ENCODE measurements at places on chromosomes 12 and 14. TPM values are rescaled to one million over a fixed set of nuclear protein-coding genes. Genes with fewer than 3 reads are reported as not detected.

Gene DAAM1
- 21.3 TPM for total RNA-seq

Gene SLC10A1
- total RNA-seq: not detected

Gene BAG5
- total RNA-seq: 29.6 TPM

Gene DDN
- 0.48 TPM for total RNA-seq

Gene KLHL33
- total RNA-seq: 0.22 TPM

Gene C12orf54
- total RNA-seq: not detected

Gene PAX9
- not detected for total RNA-seq

Gene SETD1B
- total RNA-seq: 27.1 TPM

Gene MAP3K9
- 13.7 TPM for total RNA-seq

- no peak for DNase-seq
Measured at GRCh38 chr12:21725731-21726130, 48.8 kb downstream of the KCNJ8 start.

- no peak for DNase-seq
Measured at GRCh38 chr14:55070981-55071411, 19.5 kb downstream of the MAPK1IP1L start.

DNA sequence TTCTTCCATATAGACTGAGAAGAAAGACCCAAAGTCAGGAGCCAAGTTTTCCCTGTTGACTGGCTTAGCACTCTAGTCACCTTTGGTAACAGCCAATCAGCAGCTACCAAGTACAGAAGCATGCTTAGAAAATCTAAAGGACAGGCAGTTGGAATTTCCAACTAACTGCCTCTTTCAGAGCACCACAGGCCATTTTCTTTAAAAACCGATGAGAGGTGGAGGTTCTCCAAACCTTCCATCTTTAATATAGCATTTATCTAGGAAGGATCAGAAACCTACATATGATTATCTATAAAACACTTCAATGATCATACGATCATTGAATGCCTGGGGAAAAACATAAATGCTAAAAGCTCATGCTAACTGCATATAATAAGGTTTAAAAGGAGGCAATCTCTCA is at the start of gene CATSPERB:
TSS of gene CATSPERB (minus strand) at position 101 of the 400 bp plus-strand sequence. CDS start 2,607 bp downstream, outside the sequence.
- no peak for DNase-seq

GRCh38 chr12:118055865-118056773 is 4.9 kb downstream of the WSB2 start:
- no peak for DNase-seq

- no peak for DNase-seq
Measured at GRCh38 chr14:68986926-68987652, 8.0 kb upstream of the ACTN1 start.

- peak; percentile 53 for DNase-seq
Measured at GRCh38 chr14:91363776-91364523, 53.7 kb downstream of the CCDC88C start.

DNA sequence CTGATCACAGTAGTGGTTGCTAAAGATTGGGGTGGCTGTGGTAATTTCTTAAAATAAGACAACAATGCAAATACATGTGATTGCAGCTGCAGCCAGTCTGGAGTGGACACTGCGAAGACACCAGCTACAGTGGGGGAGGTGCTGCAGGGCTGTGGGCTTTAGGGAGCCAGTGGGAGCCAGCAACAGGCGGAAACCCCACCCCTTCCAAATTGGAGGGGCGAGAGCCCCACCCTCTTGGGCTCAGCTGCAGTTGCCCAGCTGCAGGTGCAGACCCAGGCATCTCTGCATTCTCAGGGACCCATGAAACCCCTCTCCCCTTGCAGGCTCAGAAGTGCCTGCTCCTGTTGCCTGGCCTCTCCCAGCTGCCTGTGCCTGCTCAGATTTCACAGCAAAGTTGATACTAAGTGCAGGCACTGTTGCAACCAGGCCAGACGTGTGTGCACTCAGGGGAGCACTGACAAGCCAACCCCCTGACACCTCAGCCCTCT is 104.8 kb downstream of the MYF5 start:
- DNase-seq: no peak

DNA sequence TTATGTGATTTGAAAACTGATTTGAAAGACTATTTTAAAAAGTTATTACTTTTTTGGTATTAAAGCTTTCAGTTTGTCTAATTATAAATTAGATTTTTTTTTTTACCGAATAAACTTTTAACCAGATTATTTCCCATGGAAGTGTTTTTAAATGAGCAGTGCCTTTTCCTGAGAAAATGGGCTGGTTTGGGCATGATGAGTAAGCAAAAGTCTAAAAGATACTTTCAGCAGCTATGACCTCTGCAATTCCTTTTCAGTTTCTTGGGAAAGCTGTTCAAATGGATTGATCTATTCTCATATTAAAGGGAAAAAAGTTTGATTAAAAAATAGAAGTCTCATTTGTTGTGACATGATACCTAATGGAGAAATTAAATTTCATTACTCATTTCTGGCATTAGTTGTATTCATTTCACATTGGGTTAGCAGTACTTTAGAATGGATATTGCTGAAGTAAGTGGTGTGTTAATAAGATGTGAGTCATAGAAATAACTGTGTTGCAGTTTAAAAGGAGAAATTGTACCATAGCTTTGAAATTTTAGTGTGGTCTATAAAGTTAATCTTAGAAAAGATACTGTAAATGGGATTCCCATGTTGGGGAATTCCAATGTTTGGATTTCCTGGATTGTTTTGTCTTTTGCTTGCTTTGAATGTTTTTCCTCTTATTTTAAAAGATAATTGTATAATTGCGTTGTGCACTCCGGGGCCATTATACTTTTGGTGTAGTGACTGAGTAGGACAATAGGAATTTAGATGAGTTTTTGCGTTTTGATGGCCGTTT is 21.0 kb downstream of the KTN1 start:
- DNase-seq: no peak

DNA sequence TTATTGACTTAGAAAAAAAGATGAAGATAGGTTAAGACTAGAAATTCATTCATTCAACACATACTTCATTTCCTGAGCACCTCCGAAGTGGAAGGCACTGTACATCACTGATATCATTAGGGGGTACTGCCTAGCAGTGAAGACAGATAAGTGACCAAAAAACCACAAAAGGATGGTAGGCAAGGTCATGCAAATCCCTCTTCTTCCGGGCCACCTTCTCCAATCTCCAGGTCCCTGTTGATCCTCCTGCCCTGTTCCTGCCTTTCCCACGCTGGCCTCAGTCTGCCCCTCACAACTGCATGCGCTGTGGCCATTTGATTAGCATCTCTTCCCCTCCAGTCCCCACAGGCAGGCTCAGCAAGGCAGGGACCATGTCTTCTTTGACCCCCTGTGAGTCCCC is 60.8 kb downstream of the SETD3 start:
- no peak for DNase-seq

DNA sequence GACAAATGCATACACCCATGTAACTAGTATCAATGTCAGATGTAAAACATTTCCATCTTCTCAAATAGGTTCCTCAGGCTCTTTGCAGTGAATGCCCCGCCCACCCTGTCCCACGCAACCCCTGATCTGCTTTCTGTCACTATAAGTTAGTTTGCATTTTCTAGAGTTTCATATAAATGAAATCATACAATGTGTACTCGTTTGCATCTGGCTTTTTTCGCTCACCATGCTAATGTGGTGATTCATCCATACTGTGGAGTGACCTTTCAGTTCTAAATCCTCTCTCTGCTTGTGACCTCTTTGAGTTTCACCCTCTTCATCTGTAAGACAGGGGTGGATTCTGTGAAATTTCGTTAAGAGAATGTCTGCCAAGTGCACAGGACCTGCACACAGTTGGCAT is 30.6 kb upstream of the MSI1 start:
- DNase-seq: no peak

- no peak for DNase-seq
Measured at GRCh38 chr12:33786532-33786931, 235.8 kb upstream of the ALG10 start.

DNA sequence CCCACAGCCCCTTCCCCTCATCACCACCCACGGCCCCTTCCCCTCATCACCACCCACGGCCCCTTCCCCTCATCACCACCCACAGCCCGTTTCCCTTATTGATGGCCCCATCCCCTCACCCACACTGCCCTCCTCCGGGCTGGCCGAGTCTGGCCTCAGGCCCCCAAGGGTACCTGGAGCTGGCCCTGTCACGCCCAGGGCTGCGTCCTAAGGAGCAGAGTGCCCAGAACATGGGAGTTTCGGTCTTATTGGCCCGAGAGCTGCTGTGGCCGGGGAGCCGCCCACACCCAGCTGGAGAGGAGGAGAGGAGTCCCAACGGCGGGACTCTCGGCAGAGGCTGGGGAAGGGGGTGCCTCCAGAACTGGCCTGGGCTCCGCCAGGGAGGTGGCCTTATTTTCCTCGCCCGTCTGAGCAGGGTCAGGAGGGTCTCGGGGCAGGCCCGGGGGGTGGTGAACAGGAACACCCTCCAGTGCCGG is 182.3 kb downstream of the KIF26A start:
- no peak for DNase-seq

DNA sequence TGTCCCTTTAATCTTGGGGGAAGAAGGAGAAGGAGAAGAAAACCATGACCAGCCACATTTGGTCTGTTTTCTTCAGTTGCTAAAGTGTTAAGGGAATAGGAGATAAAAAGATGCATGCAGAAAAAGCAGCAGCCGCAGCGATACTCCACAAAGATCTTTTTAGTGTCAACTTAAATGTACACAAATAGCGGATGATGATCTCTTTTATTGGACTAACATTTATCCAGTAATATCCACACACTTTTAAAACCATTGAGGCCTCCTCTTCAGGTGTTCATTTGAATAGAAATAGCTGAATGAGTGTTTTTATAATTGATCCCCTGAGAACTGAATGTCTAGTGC is 83.5 kb downstream of the PAPOLA start:
- no peak for DNase-seq

- no peak for DNase-seq
Measured at GRCh38 chr12:19665121-19665900, 226.0 kb downstream of the AEBP2 start.

GRCh38 chr12:3215410-3215975 is 138.3 kb downstream of the TSPAN9 start:
- no peak for DNase-seq

DNA sequence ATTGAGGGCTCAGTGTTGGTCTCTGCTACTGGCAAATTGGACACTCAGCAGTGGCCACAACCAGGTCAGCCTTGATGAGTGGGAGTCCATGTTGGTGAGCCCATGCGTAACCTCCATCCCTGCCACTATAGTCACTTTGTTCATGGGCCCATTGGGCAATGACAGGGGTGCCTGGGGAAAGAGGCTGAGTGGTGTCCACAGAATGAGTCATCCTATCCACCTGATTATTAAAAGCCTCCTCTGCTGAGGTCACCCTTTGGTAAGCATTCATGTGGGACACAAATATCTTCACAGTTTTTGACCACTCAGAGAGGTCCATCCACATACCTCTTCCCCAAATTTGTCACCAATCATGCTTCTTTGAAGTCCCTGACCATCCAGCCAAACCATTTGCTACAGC is 50.0 kb downstream of the FIGNL2 start:
- DNase-seq: no peak

GRCh38 chr12:58106195-58106594 is 164.8 kb downstream of the ATP23 start:
- DNase-seq: no peak

- no peak for DNase-seq
Measured at GRCh38 chr12:114406984-114407841, 1.3 kb upstream of the TBX5 start.

- DNase-seq: no peak
Measured at GRCh38 chr12:42277396-42278127, 39.5 kb upstream of the YAF2 start.

DNA sequence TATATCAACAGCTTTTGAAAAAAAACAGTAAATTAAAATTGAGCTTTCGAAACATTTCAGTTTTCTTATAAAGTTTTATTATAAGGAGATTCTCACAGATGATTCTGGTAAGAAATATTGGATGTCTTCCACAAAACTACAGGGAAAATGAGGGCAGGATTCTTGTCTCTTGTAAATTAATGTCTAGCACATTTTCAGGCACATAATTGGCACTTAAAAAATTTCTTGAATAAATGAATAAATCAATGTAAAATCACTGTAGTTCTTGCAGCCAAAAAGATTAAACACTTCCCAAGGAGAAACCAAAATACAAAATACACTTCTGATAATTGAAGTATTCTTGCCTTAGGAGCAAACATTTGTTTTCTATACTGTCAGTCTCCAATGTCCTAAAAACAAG is 164.4 kb downstream of the NELL2 start:
- no peak for DNase-seq

- DNase-seq: no peak
Measured at GRCh38 chr12:546265-546919, 86.7 kb downstream of the B4GALNT3 start.

DNA sequence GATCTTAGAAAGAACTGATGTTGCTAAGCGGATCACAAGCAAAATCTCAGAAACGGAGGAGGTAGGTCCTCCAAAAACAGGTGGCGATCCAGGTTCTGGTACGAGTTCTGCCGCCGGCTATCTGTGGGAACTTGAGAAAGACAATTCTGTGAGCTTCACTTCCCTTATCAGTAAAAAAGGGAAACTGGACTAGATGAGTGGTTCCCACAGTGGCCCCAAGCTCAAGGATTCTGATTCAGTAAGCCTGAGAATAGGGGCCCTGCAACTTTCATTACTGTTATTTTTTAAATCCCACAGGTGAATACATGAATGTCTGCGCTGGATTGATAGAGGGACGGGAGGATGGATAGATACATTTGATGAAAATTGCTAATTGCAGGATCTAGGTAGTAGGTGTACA is 160.2 kb downstream of the PPM1H start:
- DNase-seq: no peak

GRCh38 chr14:56136571-56137452 is 18.6 kb downstream of the PELI2 start:
- no peak for DNase-seq

All from natural killer cell treated with Interleukin-12 subunit alpha and Interleukin-12 subunit beta and Interleukin-15 and Interleukin-18, amount 100 ng/mL, for 72 hours (primary cell).